ENCODE measurements at places on chromosomes 13 and 19.

DNA sequence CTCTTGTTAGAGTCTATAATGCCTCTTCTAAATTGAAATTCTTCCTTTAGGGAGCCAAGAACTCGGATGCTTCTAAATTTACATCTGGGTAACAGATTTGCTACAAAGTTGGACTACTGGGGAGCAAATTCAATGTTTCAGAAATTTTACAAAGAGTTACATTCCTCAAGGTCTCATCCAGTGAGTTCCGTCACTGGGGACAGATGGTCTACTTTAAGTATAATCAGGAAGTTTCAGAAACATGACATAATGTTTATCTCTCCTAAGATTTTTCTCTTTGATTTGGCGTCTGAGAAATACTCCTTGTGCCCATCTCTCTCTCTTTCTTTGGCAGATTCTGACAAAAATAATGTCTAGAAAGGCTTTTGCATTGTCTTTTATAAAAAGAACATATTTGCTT is 81.5 kb upstream of the MBNL2 start:
- DNase-seq: no peak

- no peak for DNase-seq
Observed at GRCh38 chr13:59398127-59398526, 765.6 kb downstream of the DIAPH3 start.

GRCh38 chr13:104837756-104838155 is 1697.7 kb downstream of the EFNB2 start:
- DNase-seq: no peak

GRCh38 chr19:1237754-1238368 is at the start of gene CBARP:
Gene CBARP, minus strand, starts transcription at chr19:1238005. Its CDS starts 1,905 bp downstream, at chr19:1236100.
- DNase-seq: no peak

DNA sequence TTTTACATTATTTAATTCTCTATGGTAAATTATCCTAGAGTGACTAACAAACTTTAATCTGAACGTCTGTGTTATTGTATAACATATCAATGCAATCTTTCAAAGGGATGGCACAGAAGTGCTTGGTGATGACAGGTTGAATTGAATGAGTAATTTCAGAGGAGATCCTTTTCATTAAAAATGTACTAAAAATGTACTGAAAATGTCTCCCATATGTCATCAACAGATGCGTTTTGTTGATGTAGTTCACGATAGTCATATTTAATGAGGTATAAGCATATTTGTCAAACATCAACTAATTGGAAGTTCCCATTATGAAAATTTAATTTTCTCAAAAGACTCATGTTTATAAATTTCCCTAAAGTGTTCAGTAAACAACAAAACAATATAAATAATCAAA is 1434.7 kb upstream of the PCDH20 start:
- no peak for DNase-seq

- no peak for DNase-seq
Observed at GRCh38 chr13:74191410-74191809, 57.2 kb upstream of the KLF12 start.

- DNase-seq: no peak
Observed at GRCh38 chr13:113756441-113757097, 2.5 kb upstream of the TMEM255B start.

DNA sequence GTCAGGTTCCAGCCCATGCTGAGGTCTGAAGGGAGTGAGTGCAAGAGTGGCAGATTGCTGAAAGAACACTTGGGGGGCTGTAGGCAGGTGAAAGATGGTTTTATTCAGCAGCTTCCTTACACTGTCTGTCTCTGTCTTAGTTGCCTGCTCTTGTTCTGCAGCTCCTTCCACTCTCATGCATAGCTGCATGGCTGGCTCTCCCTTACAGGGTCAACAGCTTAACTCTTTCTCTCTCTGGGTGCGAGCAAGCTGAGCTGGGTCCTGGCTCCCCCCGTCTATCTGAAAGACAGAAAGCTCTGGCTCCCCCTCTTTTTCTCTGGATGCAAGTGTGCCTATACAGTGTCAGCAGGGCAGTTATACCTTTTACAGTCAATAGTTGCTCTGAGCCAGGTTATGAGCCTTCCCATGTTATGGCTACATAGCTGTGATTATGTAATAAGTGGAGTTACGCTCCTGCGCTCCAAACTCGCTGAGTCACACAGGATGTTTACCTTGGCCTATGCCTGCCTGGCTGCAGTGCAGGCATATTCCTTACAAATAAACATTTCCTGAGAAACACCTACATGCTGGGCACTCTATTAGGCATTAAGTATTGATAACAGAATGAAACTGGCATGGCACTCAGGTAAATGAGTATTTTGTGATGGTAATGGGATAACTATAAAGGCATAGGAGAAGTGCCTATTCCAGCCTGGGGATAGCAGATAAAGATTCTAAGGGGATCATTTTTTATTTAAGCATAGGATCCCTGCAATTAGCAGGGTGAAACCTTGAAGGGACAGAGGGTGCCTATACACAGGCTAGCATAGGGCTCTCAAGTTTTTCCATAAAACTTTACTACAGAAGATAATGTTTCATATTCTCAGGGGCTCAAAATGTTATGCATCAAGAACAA is 826.9 kb upstream of the PCDH9 start:
- no peak for DNase-seq

- DNase-seq: no peak
Observed at GRCh38 chr19:15353908-15354307, 21.6 kb upstream of the BRD4 start.

DNA sequence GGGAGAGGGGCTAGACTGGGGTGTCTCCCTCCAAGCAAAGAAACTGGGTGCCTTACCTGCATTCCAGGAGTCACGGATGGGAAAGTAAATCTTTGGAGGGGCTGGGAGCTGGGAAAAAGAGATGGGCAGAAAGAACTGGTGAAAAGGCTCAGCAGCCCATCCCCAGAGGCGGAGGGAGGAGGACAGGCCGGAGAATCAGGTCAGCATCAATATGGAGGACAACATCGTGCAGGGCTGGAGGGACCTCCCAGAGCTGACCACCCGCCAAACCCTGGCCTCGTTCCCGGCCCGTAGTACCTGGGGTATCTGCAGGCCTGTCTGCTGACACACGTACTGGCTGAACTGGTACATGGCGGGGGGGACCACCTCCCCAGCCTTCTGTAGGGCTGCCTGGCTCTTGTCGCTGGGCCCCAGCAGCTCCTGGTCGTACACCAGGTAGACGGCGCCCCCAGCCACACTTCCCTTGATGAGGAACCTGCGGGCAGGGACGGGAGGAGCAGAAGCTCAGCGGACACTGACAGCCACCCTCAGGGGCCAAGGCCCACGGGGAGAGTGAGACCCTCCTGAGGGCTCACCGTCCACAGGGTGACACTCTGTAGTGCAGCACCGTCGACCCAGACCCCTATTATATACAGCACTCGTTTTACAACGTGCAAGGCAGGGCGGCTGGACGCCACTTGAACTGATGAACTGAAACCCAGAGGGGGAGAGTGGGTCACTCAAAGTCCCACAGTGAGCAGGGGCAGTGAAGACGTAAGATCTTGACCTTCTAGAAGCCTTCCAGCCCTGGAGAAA is 830 bp downstream of the MICOS13 start:
- no peak for DNase-seq

GRCh38 chr13:84433024-84433423 is 550.8 kb upstream of the SLITRK1 start:
- no peak for DNase-seq

GRCh38 chr13:109971456-109972090 is 185.2 kb upstream of the IRS2 start:
- DNase-seq: no peak

DNA sequence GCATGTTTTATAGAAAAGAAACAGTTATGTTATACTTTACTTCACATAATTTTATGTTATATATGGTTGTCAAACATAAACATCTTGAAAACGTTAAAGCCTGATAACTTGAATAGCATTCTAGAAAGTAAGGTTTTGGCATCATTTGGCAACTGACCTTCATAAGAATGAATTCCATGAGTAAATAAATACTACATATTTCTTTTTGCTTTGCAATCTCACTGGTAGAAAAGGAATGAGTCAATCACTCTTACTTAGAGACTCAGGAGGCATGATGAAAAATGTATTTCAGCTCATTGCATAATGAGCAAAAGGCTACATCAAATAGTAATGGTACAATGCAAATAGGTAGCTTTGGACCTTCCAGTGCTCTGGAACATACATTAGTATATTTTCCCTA is 1381.9 kb downstream of the EFNB2 start:
- DNase-seq: no peak

DNA sequence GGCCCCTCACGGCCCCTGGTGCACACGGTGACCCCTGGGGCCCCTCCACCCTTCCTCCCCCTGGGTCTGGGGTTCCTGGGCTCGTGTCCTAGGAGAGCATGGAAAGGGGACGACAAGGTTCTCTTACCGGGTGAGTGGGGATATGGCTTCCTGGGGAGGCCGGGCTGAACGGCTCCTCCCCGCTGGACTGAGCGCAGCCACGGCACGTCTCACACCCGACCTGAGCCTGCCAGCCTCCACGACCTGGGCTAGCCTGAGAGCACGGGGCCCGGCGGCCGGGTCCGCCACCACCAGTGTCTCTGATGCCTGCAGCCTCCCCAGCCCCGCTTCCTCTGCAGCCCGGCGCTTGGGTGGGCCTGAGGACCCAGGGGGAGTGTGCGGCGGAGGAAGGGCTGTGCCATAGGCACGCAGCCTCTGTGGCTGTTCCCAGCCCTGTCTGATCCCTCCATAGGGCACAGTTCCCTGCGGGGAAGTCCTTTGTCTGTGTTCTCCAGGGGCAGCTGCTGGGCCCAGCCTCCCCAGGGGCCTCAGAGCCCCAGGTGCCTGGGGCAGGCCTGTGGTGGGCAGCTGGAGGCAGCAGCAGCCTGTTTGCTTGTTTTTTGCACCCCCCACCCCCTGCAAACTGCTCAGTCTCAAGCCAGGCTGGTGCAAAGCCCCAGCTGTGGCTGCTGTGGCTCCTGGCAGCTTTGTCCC is 15.0 kb downstream of the PLIN4 start:
- DNase-seq: no peak

GRCh38 chr13:106619688-106620555 is 52.0 kb upstream of the ARGLU1 start:
- DNase-seq: no peak

DNA sequence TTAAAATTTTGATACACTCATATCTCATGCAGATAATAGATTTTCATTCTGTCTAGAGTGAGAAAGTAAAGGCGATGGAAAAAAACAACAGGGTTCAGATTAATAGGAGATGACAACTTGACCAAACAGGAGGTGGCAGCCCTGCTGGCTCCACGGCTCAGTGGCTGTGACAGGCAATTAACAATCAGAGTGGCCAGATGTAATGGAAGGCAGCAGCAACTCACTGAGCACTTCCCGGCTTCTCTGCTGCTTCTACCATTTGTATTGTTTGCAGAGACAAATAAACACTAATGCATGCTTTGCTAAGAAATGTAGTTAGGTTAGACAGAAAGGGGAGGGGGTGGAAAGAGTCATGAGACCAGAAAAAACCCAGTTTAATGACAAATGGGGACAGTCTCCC is 473.0 kb upstream of the SLC10A2 start:
- DNase-seq: no peak
